T-helper 2 cell (primary cell): ENCODE measurements at places on chromosomes 5 and 9.
A peak's percentile ranks its signal among the peaks of the same experiment; 100 is the strongest.

- DNase-seq, result no peak
Measured at GRCh38 chr9:137307255-137308056, 5.4 kb upstream of the NRARP start.

DNA sequence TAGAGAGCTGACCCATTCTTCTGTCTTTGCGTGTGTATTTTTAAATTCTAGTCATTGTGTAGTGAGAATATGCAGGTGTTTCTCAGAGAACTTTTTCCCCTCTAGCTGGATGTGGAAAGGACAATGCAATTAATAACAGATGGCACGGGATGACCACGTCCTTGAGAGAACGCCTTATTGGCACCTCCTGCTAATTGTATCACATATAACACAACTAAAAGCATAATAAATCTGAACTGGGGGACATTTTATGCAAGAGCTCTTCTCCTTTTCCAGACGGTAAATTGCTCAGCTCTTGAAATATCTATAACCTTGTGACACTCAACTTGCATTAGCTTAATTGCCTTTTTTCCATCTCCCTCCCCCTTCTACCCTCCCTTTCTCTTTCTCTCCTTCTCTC lies 62.9 kb upstream of the IZUMO3 start:
- DNase-seq, result no peak

- no peak for DNase-seq
Measured at GRCh38 chr9:4742246-4742645, 1.2 kb upstream of the AK3 start.

GRCh38 chr5:107655831-107656230 lies 14.9 kb downstream of the EFNA5 start:
- no peak for DNase-seq

GRCh38 chr5:110018509-110018908 lies 328.8 kb downstream of the MAN2A1 start:
- DNase-seq, result no peak

DNA sequence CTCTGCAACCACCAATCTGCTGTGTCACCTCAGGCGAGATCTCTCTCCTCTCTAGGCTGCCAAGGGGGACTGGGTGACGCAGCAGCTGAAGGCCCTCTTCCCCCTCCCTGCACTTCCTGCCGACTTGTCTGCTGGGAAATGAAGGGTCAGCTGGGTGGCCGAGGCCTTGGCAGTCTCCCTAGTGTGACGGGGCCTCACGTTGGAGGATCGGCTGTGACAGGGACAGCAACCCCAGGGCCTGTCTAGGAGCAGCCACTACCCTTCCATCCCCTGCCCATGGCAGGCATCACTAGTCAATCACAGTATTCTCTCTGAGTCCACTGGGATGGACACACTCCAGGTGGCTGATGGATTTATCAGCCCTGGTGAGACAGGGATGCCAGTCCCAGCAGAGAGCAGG lies 107.3 kb upstream of the SARDH start:
- DNase-seq, result no peak

- no peak for DNase-seq
Measured at GRCh38 chr9:127361561-127361960, 35.4 kb upstream of the SLC2A8 start.

DNA sequence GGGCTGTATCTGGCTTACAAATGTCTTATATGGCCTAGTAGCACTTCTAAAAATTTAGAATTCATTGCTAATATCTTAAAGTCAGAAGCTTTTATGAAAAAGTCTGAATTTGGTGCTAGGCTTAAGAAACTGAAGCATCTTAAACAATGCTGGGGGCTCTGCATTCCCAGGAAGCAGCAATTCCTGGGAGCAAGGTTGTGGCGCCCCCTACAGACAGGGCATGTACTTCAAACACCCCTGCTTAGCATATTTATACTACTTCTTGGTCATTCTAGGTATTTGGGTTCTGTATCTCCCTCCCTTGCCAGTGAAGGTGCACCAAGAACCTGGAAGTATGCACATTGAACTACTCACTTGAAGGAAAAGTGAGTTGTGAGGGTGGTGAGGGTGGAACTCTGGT lies 64.6 kb upstream of the GRIA1 start:
- DNase-seq, result no peak

DNA sequence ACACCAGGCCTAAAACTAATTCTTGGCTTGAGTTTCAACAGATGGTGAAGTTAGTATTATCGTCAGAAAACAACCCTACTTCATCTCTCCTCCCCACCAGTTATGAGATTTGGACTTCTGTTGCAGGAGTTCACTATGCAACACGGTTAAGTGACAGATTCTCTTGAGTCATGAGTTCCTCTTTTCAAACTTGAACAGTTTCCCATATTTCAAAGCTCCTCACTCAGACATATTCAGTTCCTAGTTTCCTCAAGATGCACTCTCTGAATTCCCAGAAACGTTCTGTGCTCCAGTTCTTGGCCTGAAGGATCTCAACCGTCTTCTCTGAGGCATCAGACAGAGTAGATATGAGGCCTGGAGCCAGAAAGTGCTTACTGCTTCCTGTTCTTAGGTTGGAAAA lies 7.3 kb upstream of the PTGER4 start:
- DNase-seq, result no peak

DNA sequence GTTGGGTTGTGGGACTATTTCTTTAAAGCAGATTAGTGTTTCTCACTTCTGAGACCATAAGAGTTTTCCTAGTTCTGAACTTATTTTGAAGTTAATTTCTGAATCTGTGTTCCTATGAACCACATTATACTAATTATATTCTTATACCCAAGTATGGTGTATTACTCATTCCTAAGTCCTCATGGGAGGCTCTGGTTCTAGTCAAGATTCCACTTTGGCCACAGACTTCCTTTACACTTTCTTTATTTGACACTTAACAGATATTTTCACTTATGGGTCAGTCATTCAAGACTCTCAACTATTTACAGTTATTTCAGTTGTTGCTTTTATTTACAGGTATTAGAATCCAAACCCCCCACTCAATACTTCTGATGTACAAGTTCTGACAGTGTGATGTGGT lies 937.2 kb upstream of the TYRP1 start:
- DNase-seq, result no peak

GRCh38 chr5:61674378-61674777 lies 342.3 kb downstream of the ZSWIM6 start:
- no peak for DNase-seq

GRCh38 chr9:129267141-129267540 lies 89.1 kb upstream of the IER5L start:
- DNase-seq, result no peak

DNA sequence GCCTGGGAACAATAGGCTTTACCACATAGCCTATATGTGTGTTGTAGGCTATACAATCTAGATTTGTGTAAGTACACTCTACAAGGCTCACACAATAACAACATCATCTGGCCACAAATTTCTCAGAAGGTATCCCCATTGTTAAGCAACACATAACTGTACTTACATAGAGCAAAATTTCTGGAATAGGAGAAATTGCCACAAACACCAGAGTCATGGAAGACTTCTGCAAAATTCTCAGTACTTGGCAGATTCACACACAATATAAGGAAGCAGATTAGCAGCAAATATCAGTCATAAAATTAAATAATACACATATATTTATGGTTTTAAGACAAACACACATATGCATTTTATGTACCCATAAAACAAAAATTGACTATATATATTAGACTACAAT lies 16.4 kb downstream of the GNAQ start:
- DNase-seq, result no peak

DNA sequence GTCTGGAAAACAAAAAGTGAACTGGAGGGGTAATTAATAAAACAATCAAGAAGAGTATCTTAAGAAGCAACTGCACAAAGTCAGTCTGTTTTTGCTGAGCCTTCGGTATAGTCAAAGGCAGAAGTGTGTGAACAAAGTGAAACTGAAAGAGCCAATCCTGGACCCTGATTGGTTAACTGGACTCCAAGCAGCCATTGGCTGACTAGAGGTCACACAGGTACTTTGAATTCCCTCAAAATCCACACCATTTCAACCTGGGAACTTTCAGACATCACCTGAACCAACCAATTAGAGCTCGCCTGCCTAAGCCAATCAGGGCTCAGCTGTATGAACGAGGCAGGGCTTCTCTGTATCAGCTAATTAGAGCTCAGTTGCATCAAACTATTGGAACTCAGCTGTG lies 286.7 kb downstream of the TLE4 start:
- DNase-seq, result peak; percentile 15

GRCh38 chr9:102855641-102856040 lies 139.5 kb upstream of the CYLC2 start:
- DNase-seq, result no peak

DNA sequence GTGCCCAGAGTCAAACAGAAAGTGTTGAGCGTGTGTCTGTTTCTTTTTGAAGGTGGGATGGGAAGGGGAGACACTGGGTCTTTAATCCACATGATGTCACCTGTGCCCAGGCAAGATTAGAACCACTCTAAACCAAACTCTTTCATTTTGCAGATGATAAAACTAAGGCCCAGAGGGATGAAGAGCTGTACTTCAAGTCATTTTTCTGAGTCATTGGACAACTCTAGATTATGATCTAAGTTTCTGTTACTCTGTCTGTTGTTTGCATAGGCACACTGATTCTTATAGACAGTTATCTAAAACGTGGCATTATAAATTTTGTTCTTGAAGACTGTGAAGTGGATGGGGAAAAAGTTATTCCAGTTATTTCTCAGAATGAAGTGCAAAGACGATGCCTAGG lies 48.8 kb downstream of the MAST4 start:
- no peak for DNase-seq

DNA sequence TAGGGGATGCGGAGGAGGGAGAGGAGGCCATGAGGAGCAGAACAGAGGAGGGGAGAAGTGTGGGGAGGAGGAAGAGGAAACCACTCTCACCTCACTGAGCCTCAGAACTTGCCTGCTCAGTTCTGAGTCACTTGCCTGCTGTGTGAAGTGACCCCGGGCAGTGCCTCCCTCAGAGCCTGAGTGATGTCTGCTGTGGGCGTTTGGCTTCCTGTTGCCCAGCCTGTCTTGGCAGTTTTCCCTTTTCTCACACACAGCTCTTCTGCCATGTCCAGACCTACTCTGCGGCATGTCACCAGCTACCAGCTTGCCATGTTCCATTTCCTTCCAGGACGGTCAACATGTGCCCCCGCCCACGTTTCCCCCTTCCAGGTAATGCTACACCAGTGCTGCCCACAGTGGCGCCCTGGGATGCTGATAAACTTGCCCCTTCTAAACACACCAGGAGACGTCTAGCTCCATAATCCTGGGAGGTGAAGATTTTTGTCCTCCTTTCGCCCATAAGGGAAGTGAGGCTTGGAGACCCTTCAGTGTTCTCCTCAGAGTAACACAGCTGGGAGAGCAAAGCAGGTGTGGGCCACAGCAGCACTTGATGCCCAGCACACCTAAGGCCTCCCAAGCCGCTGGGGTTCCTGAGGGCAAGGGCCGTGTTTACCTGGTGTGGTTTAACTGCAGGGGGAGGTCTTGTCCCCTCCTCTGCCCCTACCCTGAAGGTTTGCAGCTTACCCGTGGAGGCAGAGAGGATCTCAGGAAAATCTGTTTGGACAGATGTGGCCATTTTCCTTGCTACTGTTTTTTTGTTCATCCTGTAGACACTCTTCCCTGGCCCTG lies 63.8 kb upstream of the RNF130 start:
- no peak for DNase-seq

DNA sequence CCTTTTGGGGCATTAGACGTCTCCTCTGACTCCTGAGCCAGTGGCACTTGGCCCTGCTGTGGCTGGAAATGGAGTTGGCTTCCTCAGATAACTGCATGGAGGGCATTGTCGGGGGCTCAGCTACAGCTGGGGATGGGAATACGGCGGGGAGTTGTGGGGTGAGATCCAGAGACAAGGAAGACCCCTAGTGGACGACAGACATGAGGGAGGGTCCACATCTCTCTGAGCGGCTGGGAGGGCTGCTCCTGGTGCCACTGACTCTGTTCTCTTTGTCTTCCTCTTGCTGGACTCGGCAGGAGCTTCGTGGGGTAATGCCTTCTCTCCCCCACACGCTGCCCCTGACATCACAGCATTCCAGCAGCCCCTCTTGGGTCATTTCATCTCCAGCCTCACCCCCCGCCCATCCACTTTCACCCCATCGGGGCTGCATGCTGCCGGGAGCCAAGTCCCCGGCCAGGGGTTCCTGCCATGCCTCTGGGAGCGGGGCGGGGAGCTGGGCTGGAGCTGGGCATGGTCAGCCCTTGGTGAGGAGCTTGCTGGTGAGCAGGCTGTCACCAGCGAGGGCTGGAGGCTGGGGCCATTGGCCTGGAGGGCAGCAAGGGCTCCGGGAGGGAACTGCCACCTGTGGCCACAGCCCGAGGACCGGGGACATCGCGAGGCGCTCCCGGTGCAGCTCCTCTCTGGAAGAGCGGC lies 172.3 kb downstream of the CACNA1B start:
- no peak for DNase-seq

- no peak for DNase-seq
Measured at GRCh38 chr5:131758520-131758900, 38.3 kb downstream of the FNIP1 start.

DNA sequence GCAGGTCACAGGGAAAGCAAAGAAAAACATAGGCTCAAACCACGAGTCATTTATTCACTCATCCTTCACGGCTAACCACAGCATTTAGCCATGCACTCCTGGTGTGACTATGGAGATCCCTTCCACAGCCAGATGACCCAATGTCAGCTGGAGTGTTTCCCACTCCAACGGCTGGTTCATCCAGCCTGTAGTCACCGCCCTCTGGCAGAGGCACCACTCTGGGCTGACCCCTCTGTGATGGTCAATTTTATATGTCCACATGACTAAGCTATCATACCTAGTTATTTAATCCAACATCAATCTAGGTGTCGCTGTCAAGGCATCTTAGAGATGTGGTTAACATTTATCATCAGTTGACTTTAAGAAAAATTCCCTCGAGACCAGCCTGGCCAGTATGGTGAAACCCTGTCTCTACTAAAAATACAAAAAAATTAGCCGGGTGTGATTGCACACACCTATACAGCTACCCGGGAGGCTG lies 9.5 kb upstream of the PHF19 start:
- no peak for DNase-seq

GRCh38 chr5:43110606-43111170 lies 10.0 kb upstream of the ZNF131 start:
- DNase-seq, result no peak

GRCh38 chr9:8486095-8486494 lies 686.5 kb upstream of the DMAC1 start:
- no peak for DNase-seq

DNA sequence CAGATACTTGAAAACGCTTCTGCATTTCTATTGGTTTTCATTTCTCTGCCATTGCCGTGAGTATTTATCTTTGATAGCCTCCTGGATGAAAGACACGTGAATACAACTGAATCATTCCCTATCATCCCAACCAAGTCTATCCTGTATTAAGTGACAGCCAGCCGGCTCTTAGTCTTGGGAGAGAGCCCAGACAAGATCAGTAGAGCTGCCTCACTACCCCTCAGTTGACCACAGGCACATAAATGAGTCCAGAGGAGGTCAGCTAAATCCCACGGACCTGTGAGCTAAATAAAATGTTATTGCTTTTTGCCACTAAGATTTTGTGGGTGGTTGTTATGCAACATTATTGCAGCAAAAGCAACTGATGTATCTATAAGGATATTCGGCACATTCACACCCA lies 639.0 kb upstream of the ACO1 start:
- no peak for DNase-seq
